ENCODE measurements at places on chromosomes 12 and 14.

- no peak for DNase-seq
Observed at GRCh38 chr14:43692706-43693105, 814.4 kb downstream of the FSCB start.

DNA sequence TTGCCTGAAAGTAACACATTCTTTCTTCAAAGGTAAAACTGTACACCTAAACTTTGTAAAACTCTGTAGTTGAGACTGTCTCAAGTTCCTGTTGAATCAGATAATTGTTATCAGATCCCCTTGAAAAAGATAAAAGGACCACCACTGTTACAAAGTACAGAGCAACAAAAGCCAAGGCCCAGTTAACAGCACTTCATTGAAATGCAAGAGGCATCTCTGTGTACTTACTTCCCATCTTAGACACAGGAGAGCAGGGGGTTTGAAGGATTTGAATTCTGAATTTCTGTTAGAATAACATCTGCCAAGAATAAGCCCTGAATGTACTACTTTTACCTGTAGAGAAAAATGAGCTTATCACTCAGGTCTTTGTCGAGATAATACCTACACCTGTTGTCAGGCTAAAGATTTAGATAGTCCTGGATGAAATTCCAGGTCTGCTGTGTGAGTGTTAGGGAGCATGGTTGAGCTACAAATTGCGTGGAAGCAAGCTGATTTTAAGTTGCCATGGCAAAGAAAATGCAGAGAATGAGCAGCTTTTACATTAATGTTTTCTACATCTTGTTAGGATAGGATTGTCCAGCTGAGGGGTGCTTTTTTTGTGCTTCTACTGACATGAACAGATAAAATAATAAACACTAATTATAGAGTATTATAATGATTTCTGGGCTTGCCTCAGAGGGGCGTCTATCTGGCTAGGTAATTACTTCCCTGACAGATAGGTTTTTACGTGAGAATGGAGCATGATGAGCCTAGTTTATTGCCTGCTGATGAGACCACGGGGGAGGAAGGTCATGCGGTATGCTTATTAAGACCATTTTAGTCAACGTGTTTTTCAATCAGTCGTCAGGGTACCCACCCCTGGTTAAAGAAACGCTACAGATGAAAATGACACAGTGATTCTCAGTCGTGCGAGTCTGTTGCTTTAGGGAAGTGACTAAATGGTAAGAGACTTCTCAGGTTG, 309.2 kb downstream of the PAWR start:
- no peak for DNase-seq

DNA sequence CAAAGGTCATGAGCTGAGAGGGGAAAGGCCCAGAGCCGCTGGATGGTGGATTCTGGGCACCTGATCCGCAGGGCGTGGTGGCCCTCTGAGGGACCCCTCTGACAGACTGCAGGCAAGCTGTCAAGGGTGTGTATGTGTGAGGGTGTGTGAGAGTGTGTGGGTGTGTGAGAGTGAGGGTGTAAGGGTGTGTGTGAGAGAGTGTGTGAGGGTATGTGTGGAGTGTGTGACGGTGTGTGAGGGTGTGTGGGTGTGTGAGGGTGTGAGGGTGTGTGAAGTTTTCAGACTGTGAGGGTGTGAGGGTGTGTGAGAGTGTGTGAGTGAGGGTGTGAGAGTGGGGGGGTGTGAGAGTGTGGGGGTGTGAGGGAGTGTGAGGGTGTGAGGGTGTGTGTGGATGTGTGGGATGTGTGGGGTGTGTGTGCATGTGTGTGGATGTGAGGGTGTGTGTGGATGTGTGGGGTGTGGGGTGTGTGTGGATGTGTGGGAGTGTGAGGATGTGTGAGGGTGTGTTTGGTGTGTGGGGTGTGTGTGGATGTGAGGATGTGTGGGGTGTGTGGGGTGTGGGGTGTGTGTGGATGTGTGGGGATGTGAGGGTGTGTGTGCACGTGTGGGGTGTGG, 156.7 kb downstream of the TMEM121 start:
- DNase-seq = no peak

DNA sequence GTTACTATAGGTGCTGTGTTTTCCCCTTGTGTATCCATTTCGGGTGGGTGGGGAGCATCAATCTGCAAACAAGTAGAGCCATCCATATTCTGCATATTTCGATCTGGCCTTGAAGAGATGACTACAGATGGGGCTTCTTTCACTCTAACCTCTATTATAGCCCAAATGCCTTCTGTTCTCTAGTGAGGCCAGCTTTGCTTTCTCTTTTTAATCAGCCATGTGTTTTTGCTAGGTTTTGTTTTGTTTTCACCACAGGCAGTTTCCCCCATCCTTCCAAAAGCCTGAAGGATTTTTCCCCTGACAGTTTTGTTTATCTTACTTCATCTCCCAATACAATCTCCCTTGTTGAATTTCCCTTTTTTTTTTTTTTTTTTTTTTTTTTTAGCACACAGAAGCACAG, 224.1 kb downstream of the BTG1 start:
- DNase-seq = no peak

DNA sequence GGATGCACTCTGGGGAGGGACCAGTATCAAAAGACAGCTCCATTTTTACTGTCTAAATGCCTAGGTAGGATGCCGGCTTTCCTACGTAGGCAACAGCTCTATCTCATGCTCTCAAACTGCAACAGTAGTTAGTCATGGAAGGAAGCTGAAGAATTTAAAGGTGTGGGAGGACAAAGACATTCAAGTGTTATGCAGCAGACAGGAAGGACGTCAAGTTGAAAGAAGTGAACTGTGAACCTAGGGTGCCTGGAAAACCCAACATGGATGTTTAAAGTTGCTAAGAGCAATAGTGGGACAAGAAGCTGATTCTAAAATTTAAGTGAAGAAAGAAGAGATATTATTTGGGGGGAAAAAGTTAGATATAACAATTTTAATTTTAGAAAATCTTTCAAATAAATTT, 5.9 kb downstream of the SEC23A start:
- DNase-seq = peak; percentile 11

DNA sequence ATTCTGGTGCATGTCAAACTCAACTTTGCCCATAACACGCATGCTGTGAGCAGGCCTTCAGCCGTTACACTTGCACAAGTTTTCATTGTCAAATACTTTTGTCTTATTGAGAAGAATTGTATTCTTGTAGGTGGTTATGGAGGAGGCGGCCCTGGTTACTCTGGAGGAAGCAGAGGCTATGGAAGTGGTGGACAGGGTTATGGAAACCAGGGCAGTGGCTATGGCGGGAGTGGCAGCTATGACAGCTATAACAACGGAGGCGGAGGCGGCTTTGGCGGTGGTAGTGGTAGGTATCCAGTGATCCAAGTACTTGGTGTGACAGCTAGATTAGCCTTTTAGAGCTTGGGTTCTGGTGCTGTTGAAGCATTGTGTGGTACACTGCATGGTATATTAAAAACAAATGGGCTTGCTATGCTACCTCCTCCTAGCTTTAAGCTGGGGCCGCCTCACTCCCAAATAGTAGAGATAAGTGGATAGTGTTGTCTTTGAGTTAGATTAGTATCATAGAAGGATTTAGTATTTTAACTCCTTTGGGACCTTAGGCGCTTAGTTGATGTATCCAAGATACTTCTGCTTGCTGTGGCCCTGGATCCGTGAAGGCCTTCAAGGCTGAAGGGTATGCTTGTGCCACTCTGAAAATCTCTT, 2.5 kb downstream of the HNRNPA1 start:
- DNase-seq = no peak

GRCh38 chr12:130185455-130186391, 23.5 kb downstream of the FZD10 start:
- no peak for DNase-seq

- no peak for DNase-seq
Observed at GRCh38 chr14:93083917-93084316, 31.8 kb downstream of the ITPK1 start.

DNA sequence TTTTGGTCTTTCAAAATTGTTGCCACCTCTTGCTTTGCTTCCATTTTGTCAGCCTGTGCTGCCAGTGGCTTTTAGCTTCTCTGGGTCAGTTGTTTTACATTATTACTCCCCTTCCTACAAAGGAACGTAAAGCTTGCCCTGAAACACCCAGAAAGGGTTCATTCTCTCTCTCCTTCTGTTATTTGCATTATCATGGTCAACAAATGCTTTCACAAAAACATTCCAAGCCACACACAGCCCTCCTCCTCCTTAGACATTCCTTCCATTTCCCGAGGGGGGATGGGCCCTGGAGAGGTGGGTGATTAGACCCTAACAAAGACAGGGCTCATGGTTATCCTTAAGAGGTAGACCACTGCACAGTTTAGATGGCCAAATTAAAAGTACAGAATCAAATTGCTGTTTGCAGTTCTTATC, 60.4 kb upstream of the SINHCAF start:
- no peak for DNase-seq

GRCh38 chr12:110906985-110907384, 13.4 kb downstream of the MYL2 start:
- DNase-seq = no peak

- no peak for DNase-seq
Observed at GRCh38 chr12:57810450-57810849, 8.1 kb downstream of the AVIL start.

DNA sequence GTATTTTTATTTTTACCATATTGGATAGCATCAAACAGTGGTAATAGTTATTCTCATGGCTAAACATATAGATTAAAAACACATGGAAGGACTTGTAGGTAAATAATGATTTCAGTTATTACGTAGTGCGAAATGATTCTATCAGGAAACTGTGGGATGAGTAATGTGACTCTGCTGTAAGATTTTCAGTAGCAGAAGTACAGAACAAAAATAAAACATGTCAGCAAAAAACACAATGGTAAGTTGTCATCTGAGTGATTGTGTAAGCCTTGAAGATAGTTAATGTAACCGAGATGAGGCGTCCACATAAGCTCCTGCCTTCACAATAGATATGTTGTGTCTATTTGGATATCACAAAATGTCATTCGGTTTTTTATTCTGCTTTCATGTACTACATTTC, 99.8 kb downstream of the BORCS5 start:
- DNase-seq = peak; percentile 58

DNA sequence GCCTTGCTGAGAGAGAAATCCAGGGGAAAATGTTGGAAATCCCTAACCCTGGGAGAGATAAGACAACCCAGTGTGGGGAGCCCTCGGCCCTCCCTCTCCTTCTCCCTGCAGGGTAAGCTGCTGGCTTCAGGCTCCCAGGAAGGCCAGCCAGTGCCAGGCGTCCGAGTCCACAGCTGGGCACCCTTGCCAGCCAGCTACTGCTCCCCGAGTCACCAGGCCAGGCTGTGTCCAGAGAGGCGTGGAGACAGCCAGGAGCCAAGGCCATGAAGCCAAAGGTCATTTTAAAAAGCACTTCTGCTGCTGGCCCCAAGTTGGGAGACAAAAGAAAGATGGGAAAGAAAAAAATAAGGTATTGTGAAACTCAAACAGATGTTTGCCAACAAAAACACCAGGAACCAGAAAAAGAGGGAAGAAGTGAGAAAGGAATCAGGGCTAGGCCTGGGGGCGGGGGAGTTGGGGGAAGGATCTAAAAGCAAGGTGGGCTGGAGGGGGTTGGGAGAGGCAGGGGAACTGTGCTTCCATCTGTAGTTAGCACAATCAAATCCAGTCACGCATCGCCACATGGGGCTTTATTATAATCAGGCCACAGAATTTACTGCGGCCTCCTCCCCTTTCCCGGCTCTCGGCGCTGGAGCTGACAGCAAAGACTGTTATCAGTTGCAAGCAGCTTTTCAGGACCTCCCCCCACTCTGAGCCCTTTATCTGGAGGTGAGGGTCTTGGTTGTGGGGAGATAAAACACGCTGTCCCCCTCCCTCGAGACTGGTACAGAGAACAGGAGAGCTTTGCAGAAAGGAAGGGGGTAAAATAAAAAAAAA, 33.5 kb downstream of the RBM19 start:
- no peak for DNase-seq

GRCh38 chr14:68630611-68631393, 162.1 kb downstream of the ZFP36L1 start:
- DNase-seq = no peak

GRCh38 chr14:105312973-105313372, 1.6 kb upstream of the PACS2 start:
- DNase-seq = no peak

DNA sequence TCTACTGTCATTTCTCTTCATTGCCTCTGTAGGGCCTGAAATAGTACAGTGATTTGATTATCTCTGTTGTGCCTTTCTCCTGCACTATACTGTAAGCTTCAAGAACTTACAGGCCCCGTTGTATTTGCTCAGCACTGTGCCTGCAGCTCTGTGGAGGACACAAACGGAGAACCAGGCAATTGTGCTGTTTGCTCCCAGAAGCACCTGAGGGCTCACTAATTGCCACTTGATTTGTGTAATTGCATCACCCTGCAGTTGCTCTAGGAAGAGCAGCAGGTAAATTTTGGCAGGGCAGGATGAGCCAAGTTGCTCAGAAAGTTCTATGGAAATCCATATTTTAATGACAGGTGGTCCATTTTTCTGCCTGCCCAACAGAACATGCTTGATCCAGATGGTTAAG, 11.6 kb upstream of the KRT82 start:
- DNase-seq = no peak

- no peak for DNase-seq
Observed at GRCh38 chr14:32311294-32312009, 17.6 kb upstream of the AKAP6 start.

- DNase-seq = no peak
Observed at GRCh38 chr14:51185180-51185579, 54.9 kb upstream of the TMX1 start.

DNA sequence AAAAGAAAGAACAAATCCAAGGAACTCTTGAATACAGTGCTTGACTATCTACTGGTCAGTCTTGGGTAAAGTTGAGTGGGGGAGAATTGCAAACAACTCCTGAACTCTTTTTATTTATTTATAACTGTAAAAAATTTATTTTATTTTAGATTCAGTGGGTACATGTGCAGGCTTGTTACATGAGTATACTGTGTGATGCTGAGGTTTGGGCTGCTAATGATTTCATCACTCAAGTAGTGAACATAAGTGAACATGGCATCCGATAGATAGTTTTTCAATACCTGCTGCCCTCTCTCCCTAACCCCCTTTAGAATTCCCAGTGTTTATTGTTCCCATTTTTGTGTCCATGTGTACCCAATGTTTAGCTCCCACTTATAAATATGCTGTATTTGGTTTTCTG, 3.2 kb upstream of the GSG1 start:
- no peak for DNase-seq

DNA sequence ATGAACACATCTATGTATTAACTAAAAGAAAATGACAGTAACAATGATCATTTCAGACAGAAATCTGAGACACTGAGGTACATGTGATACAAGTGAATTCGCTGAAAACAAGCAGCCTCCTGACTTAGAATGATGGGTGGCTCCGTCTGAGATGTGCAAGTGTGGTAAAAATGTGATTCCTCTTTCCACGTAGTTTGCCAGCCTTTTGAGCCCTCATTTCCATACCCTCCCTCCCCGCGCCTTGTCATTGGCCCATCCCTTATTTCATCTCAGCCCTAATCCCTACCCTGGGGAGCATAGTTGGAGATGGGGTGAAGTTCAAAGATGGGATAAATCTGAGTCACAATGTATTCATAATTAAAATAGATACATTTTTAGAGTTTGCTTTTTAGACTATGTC, 107.8 kb downstream of the BMP4 start:
- DNase-seq = no peak

DNA sequence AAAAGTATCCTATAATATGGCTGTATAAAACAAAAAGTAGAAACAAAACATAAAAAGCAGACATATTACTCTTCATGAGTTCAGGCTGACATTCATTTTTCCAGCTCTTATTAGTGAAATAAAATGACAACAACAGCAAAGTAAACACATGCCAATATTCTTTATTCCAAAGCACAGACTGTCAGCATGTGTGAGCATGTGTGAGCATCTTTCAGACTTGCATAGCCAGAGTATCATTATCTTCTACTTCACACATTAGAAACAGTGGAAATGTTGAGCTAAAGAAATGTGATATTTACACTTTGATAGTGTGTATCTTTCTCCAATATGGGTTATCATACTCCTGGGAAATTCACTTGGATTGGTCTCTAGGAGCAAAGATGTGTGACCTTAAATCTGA, 476.6 kb upstream of the TMEM132C start:
- DNase-seq = no peak
